CD8-positive, alpha-beta memory T cell (primary cell): ENCODE measurements at places on chromosomes 4 and X.

DNA sequence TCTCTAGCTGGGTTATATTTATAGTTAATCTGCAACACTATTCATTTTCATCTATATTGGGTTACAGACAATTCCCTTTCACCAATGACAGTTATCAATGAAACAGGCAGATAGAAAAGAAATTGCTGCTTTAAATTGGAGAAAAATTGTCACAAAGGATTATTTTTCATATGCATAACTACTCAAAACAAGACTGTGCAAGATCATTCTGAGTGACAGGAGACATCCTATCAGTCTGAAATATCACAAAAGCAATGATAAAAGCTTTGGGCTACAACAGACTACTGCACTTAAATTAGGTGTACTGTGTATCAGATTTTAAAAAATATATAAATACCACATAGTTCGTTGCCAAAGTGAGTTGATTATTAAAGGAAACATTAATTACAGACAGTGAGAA, 722.6 kb downstream of the ARAP2 start:
- DNase-seq, result no peak

DNA sequence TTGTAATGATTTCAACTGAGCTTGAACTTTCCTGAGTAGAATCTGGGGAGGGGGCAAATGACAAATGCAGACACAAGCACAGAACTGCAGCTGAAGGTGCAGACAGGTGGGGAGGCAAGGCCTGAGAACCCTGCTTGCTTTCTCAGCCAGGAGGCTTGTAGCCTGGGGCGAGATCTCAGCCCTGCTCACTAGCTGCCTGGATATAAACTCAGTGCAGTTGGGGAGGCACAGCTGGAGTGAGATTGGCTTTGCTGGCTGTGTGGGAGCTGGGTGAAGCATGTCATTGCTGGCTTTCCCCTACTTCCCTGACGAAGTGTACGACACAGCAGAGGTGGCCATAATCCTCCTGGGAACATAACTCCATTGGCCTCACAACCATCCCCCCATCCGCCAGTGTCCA, 55.5 kb upstream of the NEXMIF start:
- DNase-seq, result no peak

DNA sequence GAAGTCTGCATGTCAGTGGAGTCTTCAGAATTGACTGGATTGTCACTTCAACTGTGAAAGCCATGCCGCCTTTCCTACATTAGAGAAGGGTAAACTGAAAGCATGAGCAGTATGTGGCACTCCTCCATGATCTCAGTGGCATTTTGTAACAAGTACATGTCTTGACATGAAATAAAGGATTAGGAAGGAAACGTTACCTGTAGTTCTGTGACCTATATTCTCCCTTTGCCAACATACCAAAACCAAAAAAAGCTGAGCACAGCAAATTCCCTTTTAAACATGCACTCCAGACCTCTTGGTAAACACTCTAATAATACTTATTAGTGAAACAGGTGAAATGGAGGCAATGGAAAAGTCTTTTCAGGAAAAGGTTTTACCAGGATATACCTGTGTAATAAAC, 344.2 kb downstream of the GRIA2 start:
- DNase-seq, result no peak

- DNase-seq, result no peak
These were observed 1.6 kb upstream of the HADH start for GRCh38 chr4:107987916-107988762.

GRCh38 chr4:53089936-53090729, 228.0 kb downstream of the RASL11B start:
- no peak for DNase-seq
